Stimulated activated CD4-positive, alpha-beta T cell treated with anti-CD3 and anti-CD28 coated beads, Interleukin-1b, Interleukin-23, amount 100 ng/mL, for 24 hours (primary cell): ENCODE measurements at places on chromosomes 12 and 14.

DNA sequence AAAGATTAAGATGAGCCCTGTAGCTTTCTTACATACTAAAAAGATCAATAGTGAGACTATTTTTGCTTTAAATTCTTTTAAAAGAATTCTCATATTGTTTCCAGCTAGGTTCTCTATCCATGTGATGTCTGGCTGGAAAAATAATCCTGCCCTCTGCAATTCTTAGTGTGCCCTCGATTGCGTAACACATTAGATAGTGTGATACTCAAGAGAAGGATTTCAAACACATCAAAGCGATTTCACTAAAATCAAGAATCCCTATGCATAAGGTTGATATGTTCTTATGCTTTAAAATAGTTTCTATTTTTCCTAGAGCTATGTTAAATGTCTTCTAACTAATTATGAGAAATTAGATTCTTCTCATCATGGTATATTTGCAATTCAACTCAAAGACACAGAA lies 127.3 kb upstream of the PLEKHA5 start:
- no peak for DNase-seq

DNA sequence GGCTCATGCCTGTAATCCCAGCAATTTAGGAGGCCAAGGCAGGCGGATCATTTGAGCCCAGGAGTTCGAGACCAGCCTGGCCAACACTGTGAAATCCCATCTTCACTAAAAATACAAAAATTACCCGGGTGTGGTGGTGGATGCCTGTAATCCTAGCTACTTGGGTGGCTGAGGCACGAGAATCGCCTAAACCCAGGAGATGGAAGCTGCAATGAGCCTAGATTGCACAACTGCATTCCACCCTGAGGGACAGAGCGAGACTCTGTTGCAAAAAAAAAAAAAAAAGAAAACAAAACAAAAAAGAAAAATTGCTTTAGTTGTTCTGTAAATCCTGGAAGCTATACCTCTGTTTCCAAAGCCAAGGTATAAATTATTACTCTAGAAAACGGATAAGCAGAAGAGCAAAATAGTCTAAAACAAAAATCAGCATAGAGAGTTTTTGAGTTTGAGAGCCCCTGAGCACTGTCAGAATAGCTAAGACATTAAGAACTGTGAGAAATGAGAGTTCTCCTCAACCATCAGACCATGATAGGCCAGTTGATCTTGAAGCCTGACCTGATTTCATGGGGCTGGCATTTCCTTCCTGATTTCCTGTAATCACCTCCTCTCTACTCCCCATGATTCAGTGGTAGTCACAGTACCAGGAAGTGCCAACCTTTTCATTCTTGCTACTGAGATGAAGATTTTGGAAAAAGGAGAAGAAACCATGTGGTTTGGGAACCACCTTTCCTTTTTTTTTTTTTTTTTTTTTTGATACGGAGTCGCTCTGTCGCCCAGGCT lies 31.7 kb downstream of the ATP2A2 start:
- no peak for DNase-seq

DNA sequence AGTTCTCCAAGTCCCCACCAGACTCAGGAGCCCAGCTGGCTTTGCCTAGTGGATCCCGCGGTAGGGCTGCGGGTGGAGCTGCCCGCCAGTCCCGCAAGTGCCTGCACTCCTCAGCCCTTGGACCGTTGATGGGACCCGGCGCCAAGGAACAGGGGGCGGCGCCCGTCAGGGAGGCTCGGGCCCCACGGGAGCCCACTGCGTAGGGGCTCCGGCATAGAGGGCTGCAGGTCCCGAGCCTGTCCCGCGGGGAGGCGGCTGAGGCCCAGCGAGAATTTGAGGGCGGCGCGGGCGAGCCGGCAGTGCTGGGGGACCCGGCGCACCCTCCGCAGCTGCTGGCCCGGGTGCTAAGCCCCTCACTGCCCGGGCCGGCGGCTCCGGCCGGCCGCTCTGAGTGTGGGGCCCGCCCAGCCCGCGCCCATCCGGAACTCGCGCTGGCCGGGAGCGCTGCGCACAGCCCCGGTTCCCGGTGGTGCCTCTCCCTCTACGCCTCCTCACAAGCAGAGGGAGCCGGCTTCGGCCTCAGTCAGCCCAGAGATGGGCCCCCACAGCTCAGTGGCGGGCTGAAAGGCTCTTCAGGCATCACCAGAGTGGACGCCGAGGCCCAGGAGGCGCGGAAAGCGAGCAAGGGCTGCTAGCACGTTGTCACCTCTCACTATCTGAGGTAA lies 452.4 kb upstream of the LRFN5 start:
- no peak for DNase-seq

DNA sequence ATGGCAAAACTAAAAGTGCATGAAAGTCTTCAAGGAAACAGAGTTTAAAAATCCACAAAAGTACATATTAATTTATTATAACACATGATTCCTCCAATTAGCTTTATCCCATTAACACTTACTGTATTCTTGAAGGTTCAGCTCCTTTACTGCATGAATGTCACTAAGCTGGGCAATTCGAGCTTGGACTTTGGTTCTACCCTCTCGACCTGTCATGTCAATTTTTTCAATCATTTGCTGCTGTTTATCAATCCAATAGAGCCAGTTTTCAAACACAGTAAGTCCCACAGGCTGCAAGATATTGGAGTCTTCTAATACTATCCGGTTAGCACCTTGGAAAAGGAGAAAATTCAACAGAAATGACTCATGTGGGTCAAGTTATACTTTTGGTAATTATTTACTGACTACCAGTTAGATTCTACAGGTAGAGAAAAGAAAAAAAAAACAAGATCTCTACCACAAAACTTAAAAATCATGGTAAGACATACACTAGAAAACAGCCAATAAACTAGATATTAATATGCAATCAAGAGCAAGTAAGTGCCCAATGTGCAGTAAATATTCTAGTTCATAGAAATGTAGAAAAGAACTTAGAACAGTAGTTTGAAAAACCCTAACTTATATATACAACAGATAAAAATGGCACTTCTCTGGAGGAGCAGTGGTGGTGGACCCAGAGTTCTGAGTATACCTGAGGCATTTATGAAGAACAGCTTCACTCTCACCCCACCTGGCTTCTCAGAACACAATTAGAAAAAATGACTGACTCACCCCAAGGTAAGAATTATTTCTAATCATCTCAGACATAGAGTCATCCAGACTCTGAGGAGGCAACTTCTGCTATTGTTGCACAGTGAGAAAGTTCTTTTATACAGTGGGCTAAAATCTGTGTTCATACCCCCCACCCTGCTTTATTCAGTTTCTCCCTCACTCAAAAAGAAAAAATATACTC lies 67.7 kb downstream of the BCL2L14 start:
- no peak for DNase-seq

GRCh38 chr14:55572578-55572977 lies 7.4 kb upstream of the KTN1 start:
- DNase-seq: no peak

DNA sequence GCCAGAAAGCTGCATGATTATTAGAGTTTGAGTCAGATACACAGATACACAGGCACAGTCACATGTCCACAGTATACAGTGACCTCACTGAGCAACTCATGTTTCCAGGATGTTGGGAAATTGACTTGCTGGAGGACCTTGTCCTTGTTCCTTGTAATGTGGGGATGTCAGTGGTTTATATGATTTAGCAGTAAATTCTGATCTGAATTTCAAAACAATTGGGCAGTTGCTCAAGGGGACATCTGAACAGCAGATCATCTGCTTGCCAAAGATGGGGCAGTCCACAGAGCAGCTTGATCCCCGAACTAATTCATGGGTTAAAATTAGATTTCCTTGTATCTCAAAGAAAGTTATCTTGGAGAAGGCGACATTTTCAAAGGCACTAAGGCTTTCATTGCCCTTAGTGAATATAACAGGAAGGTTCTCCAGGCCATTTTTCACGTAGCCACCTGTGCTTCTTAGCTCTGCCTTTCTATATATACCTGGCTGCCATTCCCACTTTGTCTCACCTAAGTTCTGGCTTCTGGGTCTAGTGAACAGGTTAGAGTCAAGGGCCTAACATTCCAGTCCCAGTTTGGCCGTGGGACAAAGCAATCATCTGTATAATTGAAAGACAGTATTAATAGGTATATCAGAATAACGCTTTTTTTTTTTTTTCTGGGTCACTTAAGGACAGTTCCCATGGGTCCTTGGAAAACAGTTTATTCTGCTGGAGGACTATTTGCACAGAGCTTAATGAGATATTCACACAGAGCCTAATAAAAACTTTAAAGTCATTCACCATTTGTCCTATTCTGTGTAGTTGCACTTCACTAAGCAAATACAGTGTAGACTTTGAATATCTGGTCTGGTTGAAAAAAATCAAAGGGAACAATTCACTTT lies 64.9 kb upstream of the STRN3 start:
- DNase-seq: no peak

DNA sequence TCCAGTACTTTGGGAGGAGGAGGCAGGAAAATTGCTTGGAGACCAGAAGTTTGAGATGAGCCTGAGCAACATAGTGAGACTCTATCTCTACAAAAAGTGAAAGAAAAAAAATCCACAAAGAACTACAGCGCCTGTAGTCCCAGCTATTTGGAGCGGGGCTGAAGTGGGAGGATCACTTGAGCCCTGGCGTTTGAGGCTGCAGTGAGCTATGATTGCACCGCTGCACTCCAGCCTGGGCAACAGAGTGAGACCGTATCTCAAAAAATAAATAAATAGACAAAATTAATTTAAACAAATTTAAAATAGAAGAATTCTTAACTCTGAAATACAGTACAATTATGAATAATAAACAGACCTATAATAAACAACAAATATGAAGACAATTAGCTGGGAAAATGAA lies 40.9 kb downstream of the ATL1 start:
- DNase-seq: no peak

GRCh38 chr14:88255798-88256197 lies 67.3 kb downstream of the KCNK10 start:
- DNase-seq: no peak

- DNase-seq: no peak
Measured at GRCh38 chr12:107450541-107450940, 235.1 kb upstream of the PWP1 start.

DNA sequence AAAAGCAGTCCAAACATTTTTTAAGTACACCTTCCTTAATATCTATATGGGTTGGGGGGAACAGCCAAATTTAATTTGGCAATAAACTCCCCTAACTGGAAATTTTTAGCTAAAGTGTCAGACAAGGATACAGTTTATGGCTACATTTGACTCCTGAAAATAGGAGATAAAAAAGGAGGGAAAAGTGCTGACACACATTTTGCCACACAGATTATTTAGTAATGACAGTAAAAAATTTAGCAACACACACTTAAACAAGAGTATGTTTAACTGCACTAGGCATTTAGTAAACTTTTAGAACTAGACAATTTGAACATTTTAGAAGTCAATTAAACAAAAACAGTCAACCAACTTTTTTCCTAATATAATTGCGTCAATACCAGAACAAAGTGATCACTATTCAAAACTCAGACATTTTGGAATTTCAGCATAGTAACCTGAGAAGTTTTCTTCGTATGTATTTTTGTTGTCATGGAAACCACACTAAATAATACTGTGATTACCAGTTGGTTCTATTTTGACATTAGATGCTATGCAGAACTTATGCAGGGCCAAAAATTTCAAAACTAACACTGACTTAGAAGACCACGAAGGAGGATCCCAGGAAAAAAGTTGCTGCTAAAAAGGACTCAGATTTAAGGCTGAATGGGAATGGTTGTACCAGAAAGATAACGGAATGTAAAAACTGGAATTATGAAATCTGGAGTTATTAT lies 13.4 kb downstream of the GMFB start:
- no peak for DNase-seq

DNA sequence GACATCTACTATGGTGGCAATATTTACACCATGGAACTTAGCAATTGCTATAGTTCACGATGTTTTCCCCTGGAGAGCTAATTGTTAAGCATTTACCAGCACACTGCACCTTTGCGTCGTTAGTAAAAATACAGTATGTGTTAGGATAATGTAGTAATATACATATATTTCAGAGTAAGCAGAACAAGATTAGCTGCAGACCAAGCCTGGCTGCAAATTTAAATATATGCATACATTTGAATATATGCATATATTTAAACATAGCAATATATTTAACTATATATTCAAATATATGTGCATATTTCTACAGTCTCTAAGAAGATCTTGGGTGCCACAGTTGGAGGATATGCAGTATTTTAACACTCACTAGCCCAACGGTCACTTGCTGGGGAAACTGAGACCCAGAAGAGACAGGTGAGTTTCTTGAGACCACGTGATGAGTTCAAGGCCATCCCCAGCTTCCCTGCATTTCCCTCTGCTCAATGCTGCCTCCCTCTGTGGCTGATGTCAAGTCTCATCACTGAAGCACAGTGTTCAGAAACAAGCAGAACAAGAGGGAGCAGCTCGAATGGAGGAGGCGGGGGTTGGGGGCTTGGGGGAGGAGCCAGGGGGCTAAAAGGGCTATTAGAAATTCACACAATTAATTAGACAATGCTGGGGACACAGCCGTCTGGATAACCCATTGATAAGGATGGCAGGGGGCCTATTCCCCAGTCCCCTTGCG lies 708.0 kb downstream of the MED13L start:
- DNase-seq: no peak

GRCh38 chr12:69468237-69469026 lies 1.8 kb upstream of the FRS2 start:
- no peak for DNase-seq

DNA sequence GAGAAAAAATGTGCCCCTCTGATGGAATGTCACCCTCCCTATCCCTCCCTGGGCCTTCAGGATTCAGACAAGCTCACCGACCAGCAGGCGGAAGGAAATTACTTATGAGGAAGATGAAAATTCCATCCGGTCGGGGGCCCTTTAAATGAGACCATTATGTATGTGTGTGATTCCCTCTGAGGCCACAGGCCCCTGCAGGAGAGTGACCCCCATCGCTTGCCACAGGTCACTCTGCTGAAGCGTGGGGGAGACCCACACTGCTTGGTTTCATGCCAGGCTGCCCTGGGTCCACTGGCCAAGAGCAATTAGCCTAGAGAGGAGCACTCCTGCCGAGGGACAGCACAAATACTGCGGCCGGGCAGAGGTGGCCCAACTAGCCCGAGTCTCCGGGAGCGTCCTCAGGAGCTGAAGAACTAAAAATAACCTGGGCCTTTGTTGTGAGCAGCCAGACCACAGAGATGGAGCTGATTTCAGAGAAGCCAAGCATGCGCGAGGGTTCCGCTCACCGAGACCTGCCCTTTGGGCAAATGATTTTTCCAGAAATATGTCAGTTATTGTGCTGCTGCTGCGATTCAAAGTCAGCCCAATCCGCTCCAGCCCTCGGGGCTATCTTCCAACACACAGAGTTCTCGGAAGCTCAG lies 276.4 kb downstream of the DPF3 start:
- DNase-seq: no peak

GRCh38 chr14:39499514-39499913 lies 67.3 kb upstream of the FBXO33 start:
- DNase-seq: no peak

DNA sequence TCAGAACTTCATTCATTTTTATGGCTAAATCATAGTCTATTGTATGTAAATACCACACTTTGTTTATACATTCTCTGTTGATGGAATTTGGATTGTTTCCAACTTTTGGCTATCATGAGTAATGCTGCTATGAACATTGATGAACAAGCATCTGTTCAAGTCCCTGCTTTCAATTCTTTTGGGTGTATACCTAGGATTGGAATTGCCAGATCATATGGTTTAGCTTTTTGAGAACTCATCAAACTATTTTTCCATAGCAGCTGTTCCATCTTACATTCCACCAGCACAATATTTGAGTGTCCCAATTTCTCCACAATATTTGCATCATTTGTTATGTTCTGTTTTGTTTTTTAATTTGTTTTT lies 52.3 kb upstream of the CCND2 start:
- no peak for DNase-seq

GRCh38 chr14:34227834-34228649 lies 234.0 kb downstream of the SPTSSA start:
- peak; percentile 32 for DNase-seq

- no peak for DNase-seq
Measured at GRCh38 chr12:64998371-64999147, 122.5 kb downstream of the WIF1 start.
